ENCODE measurements at places on chromosomes 2 and 18.

GRCh38 chr2:233992513-233993217 is 57.8 kb upstream of the SPP2 start:
- no peak overlapping the region for H3K4me3 ChIP-seq
- H3K36me3 ChIP-seq, result no peaks in the 10 kb centered on the region
- no peak overlapping the region for H3K27ac ChIP-seq
- H3K4me1 ChIP-seq, result no peaks in the 10 kb centered on the region
- peaks cover 7% of the 10 kb centered on the region for H3K27me3 ChIP-seq

GRCh38 chr2:190468814-190469569 is 60.8 kb downstream of the MFSD6 start:
- no peaks in the 10 kb centered on the region for H3K27me3 ChIP-seq
- H3K4me3 ChIP-seq, result no peak overlapping the region
- H3K27ac ChIP-seq, result peak overlapping the region; percentile 88
- DNase-seq, result peak; percentile 92

- no peaks in the 10 kb centered on the region for H3K27me3 ChIP-seq
- no peak for DNase-seq
- H3K27ac ChIP-seq, result no peak overlapping the region
- no peak overlapping the region for H3K4me3 ChIP-seq
Measured at GRCh38 chr18:9055626-9056025, 46.9 kb upstream of the NDUFV2 start.

DNA sequence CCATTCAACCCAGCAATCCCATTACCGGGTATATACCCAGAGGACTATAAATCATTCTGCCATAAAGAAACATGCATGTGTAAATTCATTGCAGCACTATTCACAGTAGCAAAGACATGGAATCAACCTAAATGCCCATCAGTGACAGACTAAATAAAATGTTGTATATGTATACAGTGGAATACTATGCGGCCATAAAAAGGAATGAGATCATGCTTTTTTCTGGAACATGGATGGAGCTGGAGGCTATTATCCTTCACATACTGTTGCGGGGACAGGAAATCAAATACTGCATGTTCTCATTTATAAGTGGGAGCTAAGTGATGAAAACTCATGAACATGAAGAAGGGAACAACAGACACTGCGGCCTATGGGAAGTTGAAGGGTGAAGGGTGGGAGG is 65.1 kb downstream of the EHBP1 start:
- H3K27ac ChIP-seq, result no peak overlapping the region
- no peaks in the 10 kb centered on the region for H3K27me3 ChIP-seq
- DNase-seq, result no peak
- peaks cover 10% of the 10 kb centered on the region for H3K4me1 ChIP-seq
- H3K36me3 ChIP-seq, result no peaks in the 10 kb centered on the region

- H3K36me3 ChIP-seq, result no peaks in the 10 kb centered on the region
- no peak overlapping the region for H3K4me3 ChIP-seq
- no peak overlapping the region for H3K27ac ChIP-seq
- peaks cover 78% of the 10 kb centered on the region for H3K27me3 ChIP-seq
Measured at GRCh38 chr2:64318476-64318748, 135.6 kb upstream of the LGALSL start.

GRCh38 chr2:106798826-106799552 is 87.0 kb downstream of the ST6GAL2 start:
- no peaks in the 10 kb centered on the region for H3K27me3 ChIP-seq
- DNase-seq, result peak; percentile 46
- no peak overlapping the region for H3K27ac ChIP-seq
- H3K36me3 ChIP-seq, result no peaks in the 10 kb centered on the region
- H3K4me1 ChIP-seq, result no peaks in the 10 kb centered on the region
- H3K4me3 ChIP-seq, result no peak overlapping the region

DNA sequence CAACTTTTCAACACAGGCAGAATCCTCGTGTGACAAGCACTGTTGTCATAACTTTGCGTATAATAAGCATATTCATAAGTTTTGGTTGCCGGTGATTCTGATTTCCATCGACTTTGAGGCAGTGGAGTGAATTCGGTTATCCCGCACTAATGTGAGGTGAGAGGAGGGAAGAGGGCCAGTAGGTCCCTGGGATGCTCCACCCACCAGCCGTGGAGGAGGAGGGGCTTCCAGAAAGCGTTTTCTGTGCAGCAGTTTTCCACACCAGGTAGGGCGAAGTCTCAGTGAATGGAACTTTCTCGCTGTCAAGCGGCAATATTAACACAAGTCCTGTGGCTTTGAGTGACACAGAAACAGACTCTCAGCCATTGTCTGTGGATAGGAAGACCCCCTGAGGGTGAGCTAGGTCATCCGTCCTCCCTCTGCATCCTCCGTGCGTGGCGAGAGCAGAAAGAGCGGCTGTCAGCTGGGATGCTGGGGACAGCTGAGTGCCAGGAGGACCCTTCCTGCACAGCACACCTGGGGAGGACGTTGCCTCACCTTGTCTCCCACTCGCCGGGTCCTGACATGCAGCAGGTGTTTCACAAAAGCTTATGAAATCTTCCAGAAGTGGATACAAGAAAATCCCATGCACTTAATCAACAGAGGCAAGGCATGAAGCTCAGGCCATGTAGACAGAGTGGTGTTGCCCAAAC is 67.5 kb downstream of the DCDC2C start:
- no peaks in the 10 kb centered on the region for H3K27me3 ChIP-seq
- H3K27ac ChIP-seq, result no peak overlapping the region
- no peak overlapping the region for H3K4me3 ChIP-seq
- H3K36me3 ChIP-seq, result no peaks in the 10 kb centered on the region

GRCh38 chr2:241187101-241187917 is 1.2 kb upstream of the ANO7 start:
- no peaks in the 10 kb centered on the region for H3K4me1 ChIP-seq
- DNase-seq, result peak; percentile 85
- peaks cover 4% of the 10 kb centered on the region for H3K27me3 ChIP-seq

- no peaks in the 10 kb centered on the region for H3K36me3 ChIP-seq
- DNase-seq, result no peak
- no peaks in the 10 kb centered on the region for H3K27me3 ChIP-seq
Measured at GRCh38 chr2:36566887-36567286, 31.1 kb downstream of the FEZ2 start.

- no peaks in the 10 kb centered on the region for H3K27me3 ChIP-seq
- no peak overlapping the region for H3K27ac ChIP-seq
- H3K36me3 ChIP-seq, result peaks cover 36% of the 10 kb centered on the region
- DNase-seq, result no peak
- H3K4me1 ChIP-seq, result peaks cover 12% of the 10 kb centered on the region
Measured at GRCh38 chr2:223915071-223915470, 30.1 kb downstream of the WDFY1 start.

DNA sequence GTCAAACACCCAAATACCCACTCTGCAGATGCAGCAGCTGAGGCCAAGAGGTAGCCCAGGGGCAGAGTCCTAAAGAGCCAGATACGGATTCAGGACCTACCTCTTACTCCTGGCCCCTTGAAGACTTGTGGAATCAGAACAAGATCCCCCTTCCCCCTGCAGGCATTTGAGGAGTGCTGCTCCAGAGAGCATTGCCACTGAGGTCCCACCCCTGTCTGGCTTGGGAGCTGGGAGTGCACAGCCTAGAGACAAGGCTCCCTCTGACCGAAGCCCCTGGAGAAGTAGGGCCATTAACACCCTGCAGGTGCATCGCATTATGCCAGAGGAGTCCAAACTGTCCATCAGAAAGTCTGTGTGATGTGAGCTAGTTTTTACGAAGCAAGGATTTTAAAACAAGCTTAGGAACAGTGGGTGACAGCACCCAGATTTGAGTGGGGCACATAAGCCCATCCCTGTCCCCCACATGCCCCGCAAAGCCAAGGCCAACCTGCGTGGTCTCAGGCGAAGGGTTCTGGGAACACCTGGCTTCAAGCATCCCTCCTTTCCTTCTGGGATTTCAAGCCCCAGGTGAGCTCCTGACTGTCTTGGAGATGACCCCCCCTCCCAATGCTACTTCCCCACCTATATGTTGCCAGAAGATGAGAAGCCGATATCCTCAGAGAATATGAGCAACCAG is 48.4 kb downstream of the MTERF4 start:
- peaks cover 29% of the 10 kb centered on the region for H3K36me3 ChIP-seq
- no peak overlapping the region for H3K27ac ChIP-seq
- H3K4me3 ChIP-seq, result no peak overlapping the region
- no peak for DNase-seq
- H3K4me1 ChIP-seq, result no peaks in the 10 kb centered on the region

GRCh38 chr2:189439342-189439741 is 1.9 kb upstream of the WDR75 start:
- DNase-seq, result no peak
- no peak overlapping the region for H3K27ac ChIP-seq
- no peaks in the 10 kb centered on the region for H3K27me3 ChIP-seq
- peaks cover 19% of the 10 kb centered on the region for H3K4me1 ChIP-seq

DNA sequence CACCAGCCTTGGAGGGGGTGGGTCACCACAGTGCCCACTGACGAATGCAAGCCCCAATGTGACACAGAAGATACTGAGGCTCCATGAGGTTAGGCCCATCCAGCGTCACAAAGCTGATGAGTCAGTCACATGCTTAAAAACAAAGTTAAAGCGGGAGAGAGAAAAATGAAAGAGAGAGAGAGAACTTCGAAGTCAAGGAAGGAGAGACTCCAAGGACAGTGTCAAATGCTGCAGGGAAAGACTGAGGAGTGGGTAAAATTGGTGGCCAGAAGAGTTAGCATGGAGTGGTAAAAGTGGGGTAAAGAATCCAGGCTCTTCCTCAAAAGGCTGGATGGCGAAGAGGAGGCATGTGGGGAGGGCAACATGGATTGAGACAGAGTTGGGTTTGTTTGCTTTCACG is 201.9 kb upstream of the CCDC150 start:
- no peaks in the 10 kb centered on the region for H3K27me3 ChIP-seq
- H3K4me1 ChIP-seq, result no peaks in the 10 kb centered on the region
- DNase-seq, result no peak
- H3K36me3 ChIP-seq, result no peaks in the 10 kb centered on the region
- H3K4me3 ChIP-seq, result no peak overlapping the region
- no peak overlapping the region for H3K27ac ChIP-seq

DNA sequence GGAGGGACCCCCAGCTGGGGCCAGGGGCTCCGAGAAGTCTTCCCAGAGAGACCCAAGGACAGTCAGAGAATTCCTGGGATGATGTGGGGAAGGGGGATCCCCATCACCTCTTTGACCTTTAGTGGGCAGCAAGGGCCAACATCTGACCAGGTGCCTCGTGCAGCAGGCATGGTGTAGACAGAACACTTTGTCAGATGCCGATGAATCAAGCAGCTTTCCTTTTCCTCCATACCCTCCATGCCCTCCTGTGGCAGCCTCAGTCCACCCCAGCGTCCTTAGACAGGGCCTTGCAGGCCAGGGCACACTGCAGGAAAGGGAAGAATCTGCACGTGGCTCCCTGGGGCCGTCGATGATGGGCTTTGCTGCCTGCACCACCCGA is 26.3 kb downstream of the GPR55 start:
- DNase-seq, result no peak
- no peaks in the 10 kb centered on the region for H3K4me1 ChIP-seq
- no peak overlapping the region for H3K4me3 ChIP-seq
- peaks cover 30% of the 10 kb centered on the region for H3K27me3 ChIP-seq
- H3K27ac ChIP-seq, result no peak overlapping the region
- H3K36me3 ChIP-seq, result no peaks in the 10 kb centered on the region

DNA sequence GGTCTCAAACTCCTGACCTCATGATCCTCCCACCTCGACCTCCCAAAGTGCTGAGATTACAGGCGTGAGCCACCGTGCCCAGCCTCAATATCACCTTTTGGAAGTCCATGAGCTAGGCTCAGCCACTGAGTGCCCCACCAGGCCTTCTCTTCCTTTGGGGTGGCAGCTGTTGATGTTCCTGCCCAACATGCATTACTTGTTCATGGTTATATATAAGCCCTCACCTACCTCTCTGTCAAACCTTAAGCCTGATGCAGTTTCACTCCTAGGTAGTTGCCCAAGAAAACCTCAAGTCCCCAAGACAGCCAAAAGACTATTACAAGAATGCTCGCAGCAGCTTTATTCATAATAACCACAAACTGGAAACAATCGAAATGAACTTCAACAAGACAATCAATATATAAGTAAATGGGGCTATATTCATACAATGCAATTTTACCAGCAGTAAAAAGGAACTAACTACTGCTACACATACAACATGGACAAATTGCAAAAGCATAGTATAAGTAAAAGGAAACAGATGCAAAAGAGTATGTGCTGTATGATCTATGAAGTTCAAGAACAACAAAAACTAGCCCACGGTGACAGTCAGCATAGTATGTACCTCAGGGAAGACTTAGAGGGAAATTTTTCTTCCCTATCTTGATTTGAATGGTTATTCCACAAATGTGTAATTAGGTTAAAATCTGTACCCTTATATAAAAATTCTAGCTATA is 59.6 kb upstream of the REL start:
- H3K4me3 ChIP-seq, result no peak overlapping the region
- no peak for DNase-seq
- H3K27me3 ChIP-seq, result no peaks in the 10 kb centered on the region
- H3K4me1 ChIP-seq, result no peaks in the 10 kb centered on the region

DNA sequence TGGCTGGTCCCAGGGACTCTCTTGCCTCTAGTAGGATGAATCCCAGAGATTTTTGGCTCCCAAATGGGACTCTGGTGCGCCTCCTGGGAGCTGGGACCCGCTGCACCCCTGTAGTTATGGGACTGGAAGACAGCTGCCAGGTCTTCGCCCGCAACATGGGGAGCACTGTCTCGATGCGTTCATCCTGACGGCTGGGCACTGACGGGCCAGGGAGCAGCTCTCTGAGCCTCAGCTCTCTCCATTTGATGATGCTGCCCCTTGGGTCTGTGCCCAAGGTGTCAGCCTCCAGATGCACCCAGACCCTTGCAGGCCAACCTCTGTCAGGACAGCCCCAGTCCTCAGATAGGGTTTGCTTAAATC is 9.3 kb upstream of the ARMC9 start:
- H3K27me3 ChIP-seq, result no peaks in the 10 kb centered on the region
- H3K27ac ChIP-seq, result no peak overlapping the region
- peak; percentile 10 for DNase-seq

DNA sequence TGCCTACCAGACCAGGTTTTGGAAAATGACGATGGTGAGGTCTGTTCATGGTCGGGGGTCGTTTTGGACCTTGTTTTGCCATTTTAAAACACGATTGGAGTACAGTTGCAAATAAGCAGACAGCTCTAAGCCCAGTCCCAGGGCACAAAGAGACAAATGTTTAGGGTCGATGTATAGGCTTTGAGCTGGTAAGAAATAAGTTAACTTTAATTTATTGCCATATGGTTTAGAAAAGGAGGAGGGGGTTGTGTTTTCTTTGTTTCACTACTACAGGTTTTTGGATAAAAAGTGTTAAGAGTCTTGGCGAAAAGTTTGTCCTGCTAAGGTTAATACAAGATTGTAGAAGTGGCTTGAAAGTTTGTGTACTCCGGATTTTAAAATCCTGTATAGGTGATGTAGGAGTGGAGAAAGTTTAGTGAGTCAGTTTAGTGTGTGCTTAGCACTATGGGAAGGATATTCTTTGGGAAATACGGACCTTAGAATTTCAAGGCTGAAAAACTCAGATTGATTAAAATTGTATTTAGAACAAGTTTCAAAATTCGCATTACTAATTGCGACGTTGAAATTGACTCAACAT is 1.3 kb downstream of the KCMF1 start:
- peaks cover 19% of the 10 kb centered on the region for H3K4me1 ChIP-seq
- peak overlapping the region; percentile 81 for H3K4me3 ChIP-seq
- H3K27ac ChIP-seq, result peak overlapping the region; percentile 79
- peak; percentile 86 for DNase-seq

- H3K27ac ChIP-seq, result no peak overlapping the region
- no peaks in the 10 kb centered on the region for H3K4me1 ChIP-seq
- peaks cover 6% of the 10 kb centered on the region for H3K27me3 ChIP-seq
Measured at GRCh38 chr2:95006588-95006987, 18.9 kb upstream of the MAL start.

Measured in osteoblast (primary cell).